ENCODE measurements at places on chromosomes 6 and 20. TPM values are rescaled to one million over a fixed set of nuclear protein-coding genes. Genes with fewer than 3 reads are reported as not detected.

SLC18B1 gene
- total RNA-seq, result 15.0 TPM

PPP1R14C gene
- not detected for total RNA-seq

DACT2 gene
- 0.95 TPM for total RNA-seq

KCNK15 gene
- total RNA-seq, result 2.8 TPM

DNA sequence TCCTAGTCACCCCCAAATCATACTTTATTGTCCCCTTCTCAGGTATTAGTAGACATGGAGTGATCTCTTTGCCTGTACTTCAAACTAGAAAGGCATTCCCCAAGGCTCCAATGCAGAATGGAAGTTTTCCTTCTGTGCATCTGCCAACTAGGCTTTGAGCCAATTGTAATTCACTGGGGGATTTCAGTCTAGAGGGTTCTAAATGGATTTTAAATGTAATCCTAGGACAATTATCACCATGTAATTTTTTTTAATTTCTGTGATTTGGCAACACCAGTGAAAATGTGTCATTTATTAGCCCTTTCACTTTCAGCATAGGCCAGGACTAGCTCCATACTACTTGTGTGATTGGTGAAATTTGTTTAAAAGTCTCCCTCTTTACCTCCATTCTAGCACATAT, 557.6 kb upstream of the MARCKS start:
- DNase-seq, result no peak

Data from adrenal gland (tissue), 19 donors.